Activated CD4-positive, CD25-positive, alpha-beta regulatory T cell treated with anti-CD3 and anti-CD28 coated beads, Interleukin-2, amount 50 U/mL, for 24 hours (primary cell): ENCODE measurements at places on chromosomes 7 and 10.

DNA sequence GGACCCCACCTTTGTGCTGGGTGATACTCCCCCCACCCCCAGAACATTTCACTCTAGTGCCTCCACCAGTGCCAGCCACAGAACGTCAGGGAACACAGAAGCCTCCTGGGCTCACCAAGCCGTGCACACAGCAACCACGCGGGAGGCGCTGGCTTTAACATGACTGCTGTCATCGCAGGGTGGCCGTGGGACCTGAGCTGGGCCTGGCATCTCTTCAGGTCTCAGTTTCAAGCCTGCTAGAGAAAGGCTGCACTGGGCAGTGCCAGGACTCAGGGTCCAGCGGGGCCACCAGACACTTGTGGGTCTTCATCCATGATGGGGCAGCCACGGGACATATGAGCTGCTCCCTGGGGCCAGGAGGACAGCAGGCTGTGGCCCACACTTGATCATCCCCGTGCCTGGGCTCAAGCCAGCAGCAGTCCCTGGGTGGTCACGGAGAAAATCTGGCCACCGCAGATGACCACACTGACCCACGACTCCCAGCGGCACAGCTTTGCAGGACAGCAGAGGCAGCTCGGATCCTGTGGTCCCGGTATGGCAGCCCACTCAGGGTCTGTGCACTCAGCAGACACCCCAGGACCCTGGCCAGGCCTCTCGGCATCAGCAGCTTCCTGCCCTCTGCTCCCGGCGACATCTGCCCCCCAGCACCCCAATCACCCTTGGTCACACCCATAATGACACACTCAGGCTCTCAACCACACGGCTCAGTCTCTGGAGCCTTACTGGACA lies 44.2 kb downstream of the CAMK2B start:
- no peak for ATAC-seq

- no peak for ATAC-seq
Measured at GRCh38 chr7:105157278-105157677, 143.3 kb downstream of the KMT2E start.

GRCh38 chr10:108095932-108096925 lies 931.7 kb upstream of the SORCS1 start:
- ATAC-seq, result no peak

- no peak for ATAC-seq
Measured at GRCh38 chr7:150927157-150927955, 50.8 kb downstream of the KCNH2 start.

- no peak for ATAC-seq
Measured at GRCh38 chr7:29040579-29040925, 82.4 kb upstream of the TRIL start.

DNA sequence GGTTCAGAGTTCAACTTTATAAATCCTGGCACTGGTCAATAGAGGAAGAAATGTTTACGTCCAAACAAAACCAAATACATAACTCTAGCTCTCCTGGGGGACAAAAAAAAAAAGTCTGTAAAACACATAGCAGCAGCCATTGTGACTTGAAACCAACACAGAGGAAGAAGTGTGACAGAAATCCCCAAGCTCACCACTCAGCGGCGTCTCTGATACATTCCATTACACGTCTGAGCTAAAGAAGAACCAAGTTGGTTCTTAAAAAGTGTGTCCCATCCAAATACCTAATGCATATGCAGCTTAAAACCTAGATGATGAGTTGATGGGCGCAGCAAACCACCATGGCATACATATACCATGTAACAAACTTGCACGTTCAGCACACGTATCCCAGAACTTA lies 58.3 kb upstream of the NANOS1 start:
- ATAC-seq, result no peak

DNA sequence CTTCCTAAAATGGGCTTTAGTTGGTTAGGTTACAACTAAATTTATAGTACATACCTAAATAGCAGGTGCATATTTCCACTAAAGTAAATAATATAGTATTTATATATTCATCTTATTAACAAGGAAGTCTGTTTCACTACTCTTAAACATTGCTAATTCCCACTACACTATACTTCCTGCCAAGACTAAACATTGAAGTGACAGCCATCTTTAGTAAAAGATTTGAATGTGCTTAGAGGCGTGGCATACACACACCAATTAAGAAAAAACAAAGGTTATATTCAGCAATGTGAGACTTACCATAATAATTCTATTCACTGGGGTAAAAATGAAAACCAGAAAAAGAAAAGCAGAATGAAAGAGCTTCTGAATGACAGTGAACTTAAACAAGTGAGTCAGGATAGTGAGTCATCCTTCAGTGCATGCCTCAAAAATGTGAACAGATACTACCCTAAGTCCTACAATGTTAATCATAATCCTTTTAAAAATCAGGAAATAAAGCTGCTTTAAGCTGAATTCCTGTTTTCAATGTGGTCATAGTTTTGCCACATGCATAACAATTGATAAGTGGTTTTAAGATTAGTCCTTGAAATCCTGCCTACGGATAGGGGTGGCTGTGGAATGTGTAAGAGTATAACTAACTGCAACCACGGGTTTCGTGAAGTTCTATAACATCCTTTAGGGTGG lies 59.4 kb downstream of the USP6NL start:
- peak; percentile 93 for ATAC-seq

DNA sequence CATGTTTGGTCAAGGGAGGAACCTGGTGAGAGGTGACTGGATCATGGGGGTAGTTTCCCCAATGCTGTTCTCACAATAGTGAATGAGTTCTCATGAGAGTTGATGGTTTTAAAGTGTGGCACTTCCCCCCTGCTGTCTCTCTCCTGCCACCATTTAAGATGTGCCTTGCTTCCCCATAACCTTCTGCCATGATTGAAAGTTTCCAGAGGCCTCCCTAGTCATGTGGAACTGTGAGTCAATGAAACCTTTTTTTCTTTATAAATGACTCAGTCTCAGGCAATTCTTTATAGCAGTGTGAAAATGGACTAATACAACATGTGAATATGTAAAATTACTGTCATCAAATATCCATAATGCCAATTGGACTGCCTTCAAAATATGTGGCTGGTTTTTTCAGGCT lies 165.5 kb upstream of the TARP start:
- peak; percentile 46 for ATAC-seq

- ATAC-seq, result no peak
Measured at GRCh38 chr10:106424981-106425380, 739.5 kb downstream of the SORCS1 start.

- no peak for ATAC-seq
Measured at GRCh38 chr10:46272863-46273415, 13.9 kb upstream of the ANTXRL start.

- no peak for ATAC-seq
Measured at GRCh38 chr7:116356979-116357378, 142.6 kb upstream of the CAV2 start.

DNA sequence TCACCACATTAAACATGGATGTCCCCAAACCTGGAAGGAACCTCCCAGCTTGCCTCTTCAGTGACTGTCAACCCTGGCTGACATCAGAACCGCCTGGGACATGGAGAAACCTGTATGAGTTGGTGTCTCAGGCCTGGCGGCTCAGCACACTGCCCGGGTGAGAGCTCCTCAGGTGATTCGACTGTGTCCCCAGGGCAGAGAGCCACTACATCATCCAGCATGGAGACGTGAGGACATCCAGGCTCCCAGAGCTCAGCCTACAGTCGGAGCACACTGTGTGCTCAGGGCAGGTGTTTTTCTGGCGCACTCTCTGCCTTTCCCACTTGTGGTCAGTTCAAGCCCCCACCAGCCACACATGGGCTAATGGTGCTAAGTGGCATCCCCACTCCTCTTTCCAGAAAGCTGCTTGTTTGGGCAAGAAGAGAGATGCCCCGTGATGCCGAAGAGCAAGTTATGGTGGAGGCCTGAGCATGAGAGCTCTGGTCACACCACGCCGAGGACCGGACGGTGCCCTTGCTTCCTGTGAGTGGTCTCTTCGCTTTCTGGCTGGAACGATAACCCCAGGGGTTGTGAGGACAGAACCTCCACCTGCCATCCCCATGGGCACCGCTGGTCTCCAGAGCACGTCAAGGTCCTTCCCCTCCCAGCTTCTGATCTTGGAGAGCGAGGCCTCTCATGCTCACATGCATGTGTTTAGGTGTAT lies 38.5 kb downstream of the AMZ1 start:
- no peak for ATAC-seq

- ATAC-seq, result no peak
Measured at GRCh38 chr10:7119325-7120015, 291.4 kb downstream of the SFMBT2 start.

- ATAC-seq, result no peak
Measured at GRCh38 chr10:114956466-114956865, 18.5 kb downstream of the TRUB1 start.

DNA sequence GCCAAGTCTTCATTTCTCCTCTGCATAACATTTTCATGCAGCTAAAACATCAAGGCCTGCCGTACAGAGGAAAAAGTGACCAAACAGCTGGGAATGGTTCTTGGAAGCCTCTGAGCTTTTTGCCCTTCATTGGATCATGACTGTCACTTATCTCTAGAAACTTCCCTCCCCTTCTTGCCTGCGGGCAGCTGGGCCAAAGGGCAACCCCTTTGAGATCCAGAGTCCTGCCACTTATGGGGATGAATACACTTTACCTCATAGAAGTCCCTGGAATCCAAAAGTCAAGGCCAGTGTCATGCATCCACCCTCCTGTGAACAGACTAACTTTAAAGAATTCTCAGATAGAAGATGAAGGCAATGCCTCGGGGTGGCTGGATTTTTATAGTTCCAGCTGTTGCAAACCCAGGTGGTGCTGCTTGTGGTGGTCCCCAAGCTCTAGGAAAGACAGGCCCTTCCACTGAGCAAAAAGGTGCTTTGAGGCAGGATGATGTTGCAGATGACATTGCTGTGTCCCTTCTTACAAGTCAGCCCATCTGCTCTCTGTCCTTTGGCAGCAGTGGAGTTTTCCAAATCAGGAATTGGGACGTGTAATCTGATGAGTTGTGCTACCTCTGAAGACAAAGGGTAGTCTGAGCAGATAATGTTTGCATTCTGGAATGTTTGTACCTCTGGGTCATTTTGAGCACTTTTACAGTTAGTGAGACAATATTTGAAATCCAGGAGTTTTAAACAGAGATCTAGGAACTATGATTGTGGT lies 64.2 kb downstream of the LRMDA start:
- ATAC-seq, result no peak

DNA sequence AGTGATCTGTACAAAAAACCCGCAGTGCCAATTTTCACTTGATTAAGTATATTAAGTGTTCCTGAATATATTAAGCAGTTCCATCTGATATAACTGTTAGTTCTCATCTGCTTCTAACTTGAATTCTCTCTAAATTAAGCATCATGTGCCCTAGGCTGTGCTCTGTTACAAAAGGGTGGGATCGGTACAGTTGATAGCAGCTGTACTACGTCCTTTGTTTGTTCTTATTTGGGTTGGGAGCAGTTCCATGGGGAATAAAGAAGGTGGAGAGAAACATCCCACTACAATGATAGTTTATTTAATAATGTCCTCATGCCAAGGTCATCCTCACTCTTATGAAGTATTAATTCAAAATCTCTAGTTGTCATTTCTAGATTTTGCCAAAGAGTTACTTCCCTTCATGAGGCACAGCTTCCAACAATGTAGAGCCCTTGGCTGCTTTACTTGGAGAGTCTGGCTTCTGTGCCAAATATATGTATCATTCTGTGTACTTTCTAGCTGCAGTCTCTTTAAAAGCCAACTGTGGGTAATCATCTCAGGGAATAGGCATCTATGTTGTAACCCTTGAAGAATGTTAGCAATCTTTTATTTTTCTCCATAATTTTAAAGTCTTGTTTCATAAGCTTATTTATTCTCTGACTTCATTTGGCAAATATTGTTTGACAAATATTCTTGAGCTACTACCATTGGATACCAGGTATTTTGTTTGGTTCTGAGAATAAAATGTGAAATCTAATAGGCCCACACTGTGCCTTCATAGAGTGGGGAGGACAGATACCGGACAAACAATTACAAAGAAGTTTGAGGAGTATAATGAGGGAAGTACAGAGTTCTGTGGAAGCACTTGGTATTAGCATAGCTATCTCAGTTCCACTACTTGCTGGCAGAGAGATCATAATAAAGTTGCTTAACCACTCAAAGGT lies 22.4 kb upstream of the AHR start:
- no peak for ATAC-seq

DNA sequence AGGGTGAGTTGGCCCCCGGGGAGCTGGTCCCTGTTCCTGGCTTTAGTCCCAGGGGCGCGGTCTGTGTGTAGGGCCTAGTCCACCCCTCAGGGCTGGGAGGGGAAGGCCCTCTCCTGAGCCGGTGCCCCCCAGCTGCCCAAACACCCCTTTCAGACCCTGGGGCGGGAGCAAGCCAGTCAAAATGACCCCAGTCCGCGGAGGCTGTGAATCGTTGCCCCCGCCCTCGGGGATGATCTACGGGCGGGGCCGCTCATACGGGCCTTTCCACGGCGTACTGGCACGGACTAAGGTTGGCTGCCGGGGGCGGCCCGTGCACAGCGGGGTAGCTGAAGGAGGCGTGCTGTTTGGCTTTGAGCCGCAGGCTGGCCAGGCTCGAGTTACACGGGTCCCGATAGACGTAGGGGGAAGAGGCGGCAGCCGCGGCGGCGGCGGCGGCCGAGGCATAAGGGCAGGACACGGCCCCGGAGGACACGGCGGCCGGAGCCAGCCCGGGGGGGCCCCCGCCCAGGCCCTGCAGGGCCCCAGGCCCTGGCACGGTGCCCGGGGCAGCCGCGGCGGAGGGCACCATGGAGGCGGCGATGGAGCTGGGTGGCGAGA lies 4.3 kb downstream of the ELOVL3 start:
- peak; percentile 14 for ATAC-seq

GRCh38 chr7:21504021-21504420 lies 38.8 kb upstream of the DNAH11 start:
- no peak for ATAC-seq

- ATAC-seq, result no peak
Measured at GRCh38 chr10:122632031-122632430, 67.6 kb downstream of the C10orf120 start.

DNA sequence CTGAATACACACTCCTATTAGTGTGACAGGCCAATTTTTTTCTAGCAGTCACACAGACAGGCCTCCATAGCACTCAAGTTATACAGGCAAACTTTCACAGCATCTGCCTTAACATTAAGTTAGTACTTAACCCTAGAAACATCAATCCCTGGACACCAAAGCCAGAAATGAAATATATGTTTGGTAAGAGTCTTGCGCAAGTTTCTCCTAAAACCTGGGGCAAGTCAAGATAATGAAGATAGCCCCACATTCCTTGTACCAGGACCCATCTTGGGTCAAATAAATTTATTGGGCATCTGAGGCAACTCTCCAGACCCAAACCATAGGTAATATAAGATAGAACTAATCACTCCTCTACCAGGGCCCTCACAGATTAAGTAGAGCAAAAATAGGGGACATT lies 70.8 kb upstream of the ZNF92 start:
- ATAC-seq, result no peak

GRCh38 chr7:30688718-30689221 lies 6.5 kb upstream of the CRHR2 start:
- ATAC-seq, result no peak

- no peak for ATAC-seq
Measured at GRCh38 chr10:33160151-33160550, 174.3 kb downstream of the NRP1 start.

- ATAC-seq, result no peak
Measured at GRCh38 chr7:97021747-97022490, 2.7 kb downstream of the DLX5 start.

DNA sequence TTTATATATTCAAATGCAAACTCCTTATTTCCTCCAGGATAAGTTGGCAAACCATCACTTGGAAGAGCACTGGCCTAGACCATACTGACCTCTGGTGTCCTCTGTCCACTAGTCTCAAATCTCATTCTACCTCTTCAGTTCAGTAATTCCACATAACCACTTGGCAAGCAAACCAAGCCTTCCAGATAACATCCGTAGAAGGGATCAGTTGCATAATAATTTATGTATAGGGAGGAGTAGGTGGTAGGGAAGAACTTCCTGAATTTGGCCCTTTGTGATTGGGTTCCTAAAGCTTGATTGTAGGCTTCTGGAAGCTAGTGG lies 55.0 kb downstream of the WAC start:
- no peak for ATAC-seq
